CD4-positive, alpha-beta T cell (primary cell): ENCODE measurements at places on chromosomes 7 and 10.

GRCh38 chr7:30301751-30302150 lies 17.4 kb downstream of the ZNRF2 start:
- no peak for DNase-seq

DNA sequence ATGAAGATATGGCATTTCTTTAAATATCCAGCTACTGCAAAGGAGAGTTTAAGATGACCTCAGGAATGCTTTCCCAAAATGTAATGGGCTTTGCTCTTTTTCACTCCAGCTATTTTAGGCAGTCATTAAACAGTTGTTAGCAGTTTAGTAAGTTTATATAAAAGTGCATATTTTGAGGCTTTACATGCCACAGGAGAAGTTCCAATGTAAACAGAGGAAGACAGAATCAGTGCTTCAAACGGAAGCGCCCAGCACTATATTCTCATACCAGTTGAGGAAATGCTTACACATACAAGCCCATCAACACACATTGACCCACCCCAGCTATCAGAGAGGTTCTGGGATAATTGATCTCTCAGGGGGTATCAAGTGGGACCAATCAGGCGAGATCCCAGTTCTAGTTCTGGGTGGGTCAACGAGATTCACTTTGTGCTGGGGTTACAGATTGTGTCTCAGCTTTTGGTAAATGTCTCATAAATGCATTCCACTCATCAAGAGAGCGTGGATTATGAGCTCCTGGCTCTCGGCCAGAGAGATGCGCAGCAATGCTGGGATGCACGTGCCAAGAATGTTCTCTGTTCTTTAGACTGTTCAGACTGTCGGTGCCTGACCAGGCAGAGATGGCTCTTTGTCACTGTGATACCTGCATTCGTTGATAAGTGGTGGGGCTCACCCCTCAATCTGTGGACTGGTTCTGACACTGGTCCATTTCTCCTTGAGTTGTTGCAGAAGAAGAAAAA lies 55.0 kb downstream of the CACNB2 start:
- DNase-seq: no peak

DNA sequence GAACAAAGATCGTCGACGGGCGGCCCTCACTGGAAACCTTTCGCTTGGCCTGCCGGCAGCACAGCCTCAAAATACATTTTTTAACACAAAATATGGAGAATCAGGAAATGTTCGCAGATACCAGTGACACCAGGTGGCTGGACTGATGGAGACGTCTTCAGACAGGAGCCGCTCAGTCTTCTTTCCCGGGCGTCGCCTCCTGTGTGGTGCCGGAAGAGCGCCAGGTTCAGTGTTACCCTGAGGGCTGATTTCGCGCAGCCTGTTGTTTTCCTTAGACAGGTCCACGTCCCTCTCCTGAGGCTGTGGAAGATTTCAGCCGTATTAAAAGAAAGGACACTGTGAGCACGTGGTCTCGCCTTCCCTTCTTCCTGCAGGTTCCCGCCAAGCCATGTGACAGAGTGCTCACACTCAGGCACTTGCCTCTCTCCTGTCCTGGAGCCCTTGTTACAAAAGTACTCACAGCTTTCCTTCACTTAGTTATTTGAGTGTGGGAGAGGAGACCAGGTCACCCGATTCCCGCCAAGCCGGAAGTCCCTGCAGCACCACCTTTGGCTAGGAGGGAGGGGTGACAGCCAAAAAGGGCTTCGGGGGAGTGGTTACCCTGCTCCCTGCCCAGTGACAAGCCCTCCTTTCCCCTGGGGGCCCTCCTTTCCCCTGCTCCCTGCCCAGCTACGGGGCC lies 21.7 kb upstream of the PWWP2B start:
- no peak for DNase-seq

DNA sequence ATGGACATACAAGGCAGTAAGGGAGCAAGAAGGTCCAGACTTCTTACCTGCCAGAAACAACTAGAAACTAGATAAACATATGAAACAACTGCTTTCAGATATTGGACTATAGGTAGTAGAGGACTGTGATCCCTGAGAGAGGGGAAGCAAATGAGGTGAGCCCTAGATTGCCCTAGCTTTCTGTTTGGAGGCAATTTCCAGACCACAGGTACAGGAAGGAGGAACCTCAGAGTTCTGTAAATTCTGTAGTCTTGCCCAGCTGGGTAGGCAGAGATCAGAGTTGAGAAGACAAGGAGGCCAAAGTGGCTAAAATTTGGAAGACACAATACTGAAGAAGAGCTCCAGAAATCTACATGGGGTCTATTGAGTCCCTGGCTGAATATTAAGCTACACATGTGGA lies 21.0 kb downstream of the CDK6 start:
- no peak for DNase-seq

DNA sequence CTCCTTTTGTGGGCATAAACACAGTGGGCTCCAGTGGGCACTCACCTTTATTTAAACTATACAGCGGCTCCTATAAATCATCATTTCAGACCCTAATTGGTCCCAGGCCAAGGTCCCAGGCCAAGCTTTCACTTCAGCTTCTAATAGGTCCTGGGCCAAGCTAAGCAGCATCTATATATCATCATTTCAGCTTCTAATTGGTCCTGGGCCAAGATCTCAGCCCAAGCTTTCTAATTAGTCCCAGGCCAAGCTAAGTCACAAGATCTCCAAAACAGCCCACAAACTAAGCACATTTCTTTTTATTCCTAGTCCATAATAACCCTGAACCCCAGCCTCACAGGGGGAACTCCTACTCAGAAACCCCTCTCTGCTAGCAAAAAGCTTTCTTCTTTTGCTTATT lies 47.1 kb downstream of the ZNF680 start:
- DNase-seq: no peak

DNA sequence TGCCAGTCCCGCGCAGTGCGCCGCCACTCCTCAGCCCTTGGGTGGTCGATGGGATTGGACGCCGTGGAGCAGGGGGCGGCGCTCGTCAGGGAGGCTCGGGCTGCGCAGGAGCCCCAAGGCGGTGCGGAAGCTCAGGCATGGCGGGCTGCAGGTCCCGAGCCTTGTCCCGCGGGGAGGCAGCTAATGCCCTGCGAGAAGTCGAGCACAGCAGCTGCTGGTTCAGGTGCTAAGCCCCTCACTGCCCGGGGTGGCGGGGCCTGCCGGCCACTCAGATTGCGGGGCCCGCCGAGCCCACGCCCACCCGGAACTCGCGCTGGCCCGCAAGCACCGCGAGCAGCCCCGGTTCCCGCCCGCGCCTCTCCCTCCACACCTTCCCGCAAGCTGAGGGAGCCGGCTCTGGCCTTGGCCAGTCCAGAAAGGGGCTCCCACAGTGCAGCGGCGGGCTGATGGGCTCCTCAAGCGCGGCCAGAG lies 14.4 kb upstream of the WASL start:
- DNase-seq: no peak

GRCh38 chr10:7550013-7550412 lies 116.8 kb downstream of the ITIH5 start:
- no peak for DNase-seq

- DNase-seq: no peak
These were observed 861.5 kb upstream of the ZWINT start for GRCh38 chr10:57222603-57223002.

GRCh38 chr10:1109795-1110673 lies 53.8 kb downstream of the WDR37 start:
- peak; percentile 68 for DNase-seq

DNA sequence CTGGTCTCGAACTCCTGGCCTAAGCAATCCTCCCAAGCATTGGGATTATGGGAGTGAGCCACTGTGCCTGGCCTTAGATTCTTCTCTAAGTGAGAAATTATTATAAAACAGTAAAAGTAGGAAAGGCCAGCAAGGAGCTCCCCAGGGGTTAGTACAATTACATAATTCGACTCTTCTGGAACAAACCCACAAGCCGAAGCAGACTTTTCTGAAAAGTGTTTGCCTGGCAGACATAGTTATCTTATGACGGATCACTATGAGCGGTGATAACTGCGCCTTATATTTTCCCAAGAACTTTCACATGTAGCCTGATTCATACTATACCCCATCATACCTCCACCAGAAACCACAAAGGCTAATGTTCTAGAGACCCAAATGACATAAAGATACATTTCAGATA lies 30.2 kb upstream of the SH3PXD2A start:
- no peak for DNase-seq

GRCh38 chr7:50531401-50531911 lies 33.7 kb downstream of the DDC start:
- DNase-seq: no peak

DNA sequence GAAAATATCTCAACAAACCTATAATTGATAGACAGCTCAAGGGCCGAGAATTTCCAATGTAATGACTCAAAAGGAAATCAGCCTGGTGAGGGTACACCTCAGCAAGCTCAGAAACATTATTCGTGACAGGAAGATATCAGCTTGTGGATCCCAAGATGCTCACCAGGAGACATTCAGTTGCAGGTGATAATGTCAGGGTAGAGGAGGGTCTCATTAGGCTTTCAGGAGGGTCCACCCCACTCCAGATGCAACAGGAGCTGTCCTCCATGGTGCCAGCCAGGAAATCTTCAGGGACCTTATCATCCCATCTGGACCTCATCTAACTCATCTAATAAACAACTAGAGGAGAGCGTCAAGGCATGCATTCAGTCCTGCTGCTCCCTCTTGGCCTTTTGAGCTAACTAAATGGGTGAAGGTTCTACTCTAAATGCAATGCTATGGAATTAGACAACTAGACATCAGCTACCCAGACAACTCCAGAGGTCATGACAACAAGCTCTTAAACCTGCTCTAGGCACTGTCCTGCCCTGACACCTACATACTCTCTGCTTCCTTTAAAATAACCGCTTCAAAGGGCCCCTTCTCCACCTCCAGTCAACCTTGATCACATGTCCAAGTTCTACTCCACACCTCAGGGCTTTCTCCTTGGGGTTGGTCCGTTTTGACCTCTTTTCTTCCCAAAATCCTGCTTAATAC lies 4.3 kb upstream of the GIMAP5 start:
- DNase-seq: no peak

- DNase-seq: no peak
These were observed 62.5 kb downstream of the NKX6-2 start for GRCh38 chr10:132723330-132723970.

DNA sequence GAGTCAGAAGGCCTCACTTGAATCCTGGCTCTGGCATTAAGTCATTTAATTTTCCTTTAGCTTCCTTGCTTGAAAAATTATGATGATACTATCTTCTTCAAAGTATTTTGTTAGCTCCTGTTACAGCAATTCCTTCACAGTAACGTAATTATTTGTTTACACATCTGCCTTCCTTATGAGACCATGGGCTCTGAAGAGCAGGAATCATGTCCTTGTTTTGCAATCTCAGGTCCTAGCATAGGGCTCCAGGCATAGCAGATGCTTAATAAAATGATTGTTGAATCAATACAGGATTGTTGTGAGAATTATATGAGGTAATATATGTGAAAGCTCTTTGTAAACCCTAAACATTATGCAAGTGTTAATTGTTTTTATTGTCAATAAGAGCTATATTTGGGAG lies 25.5 kb downstream of the KLHDC10 start:
- no peak for DNase-seq

DNA sequence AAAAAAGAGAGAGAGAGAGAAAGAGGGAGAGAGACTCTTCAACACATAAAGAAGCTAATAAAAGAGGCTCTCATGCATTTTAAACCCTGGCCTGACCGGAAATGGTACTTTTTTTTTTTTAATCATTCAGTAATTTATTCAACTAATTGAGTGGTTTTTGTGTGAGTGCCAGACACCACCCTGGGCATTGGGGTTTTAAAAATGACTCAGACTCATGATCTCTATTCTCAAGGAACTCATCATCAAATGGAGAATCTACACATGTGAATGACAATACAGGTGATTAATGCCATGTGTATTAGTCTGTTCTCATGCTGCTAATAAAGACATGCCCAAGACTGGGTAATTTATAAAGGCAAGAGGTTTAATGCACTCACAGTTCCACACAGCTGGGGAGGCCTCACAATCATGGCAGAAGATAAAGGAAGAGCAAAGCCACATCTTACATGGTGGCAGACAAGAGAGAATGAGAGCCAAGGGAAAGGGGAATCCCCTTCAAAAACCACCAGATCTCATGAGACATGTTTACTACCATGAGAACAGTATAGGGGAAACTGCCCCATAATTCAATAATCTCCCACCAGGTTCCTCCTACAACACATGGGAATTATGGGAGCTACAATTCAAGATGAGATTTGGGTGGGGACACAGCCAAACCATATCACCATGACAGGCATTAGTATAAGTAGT lies 158.5 kb upstream of the AUTS2 start:
- DNase-seq: no peak

DNA sequence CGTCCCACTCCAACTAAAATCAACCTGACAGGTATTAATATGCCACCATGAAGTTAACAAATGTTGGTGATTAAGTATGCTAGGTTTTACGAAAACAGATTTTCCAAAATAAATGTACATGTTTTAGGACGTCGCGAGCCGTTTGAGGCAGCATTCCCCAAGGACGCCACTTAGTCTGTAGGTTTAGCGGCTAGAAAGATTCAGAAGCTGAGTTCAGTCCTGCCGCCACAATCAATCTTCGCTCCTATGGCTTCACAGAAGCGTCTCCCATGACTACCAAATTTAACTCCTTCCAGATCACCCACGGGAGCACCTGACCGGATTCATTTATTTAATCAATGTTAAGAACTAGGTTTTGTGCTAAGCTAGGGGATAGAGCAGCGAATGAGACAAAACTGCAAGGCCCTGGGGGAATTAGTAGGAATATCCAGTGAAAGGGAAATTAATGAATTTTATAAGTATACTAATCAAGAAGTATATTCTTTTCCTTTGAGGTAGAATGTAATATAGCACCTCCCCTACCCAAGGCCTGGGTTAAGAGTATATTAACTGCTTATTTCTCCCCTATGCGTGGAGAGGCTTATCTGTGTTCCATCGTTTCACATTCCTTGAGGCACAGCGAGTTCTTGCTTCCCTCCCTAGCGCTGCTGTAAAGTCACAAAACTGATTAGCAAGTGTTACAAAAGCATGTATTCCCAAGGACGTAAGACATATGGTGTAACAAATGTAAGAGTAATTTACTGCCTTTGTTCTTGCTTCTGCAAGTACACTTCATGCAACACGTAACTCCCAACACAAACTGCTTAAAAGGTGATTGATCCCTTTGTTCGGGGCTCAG lies 994 bp upstream of the CYP51A1 start:
- DNase-seq: no peak

GRCh38 chr7:100087055-100087750 lies 1.6 kb upstream of the COPS6 start:
- DNase-seq: no peak

GRCh38 chr7:55307123-55307916 lies 57.8 kb upstream of the LANCL2 start:
- DNase-seq: no peak

- no peak for DNase-seq
These were observed 179.4 kb downstream of the CPEB3 start for GRCh38 chr10:92111336-92111939.

GRCh38 chr7:68663392-68663791 lies 934.9 kb upstream of the AUTS2 start:
- DNase-seq: no peak

- DNase-seq: no peak
These were observed 26.3 kb downstream of the CFAP70 start for GRCh38 chr10:73332379-73332778.

GRCh38 chr10:27474741-27475140 lies 29.4 kb upstream of the RAB18 start:
- DNase-seq: no peak

GRCh38 chr7:128732521-128733277 lies 6.5 kb upstream of the CALU start:
- no peak for DNase-seq

- no peak for DNase-seq
These were observed 309.2 kb downstream of the SNX13 start for GRCh38 chr7:17631061-17631460.

- no peak for DNase-seq
These were observed 224.5 kb upstream of the INHBA start for GRCh38 chr7:41927380-41927779.
